Neuronal stem cell (in vitro differentiated cells): ENCODE measurements at places on chromosomes 1 and 21.
A peak's percentile ranks its signal among the peaks of the same experiment; 100 is the strongest.

DNA sequence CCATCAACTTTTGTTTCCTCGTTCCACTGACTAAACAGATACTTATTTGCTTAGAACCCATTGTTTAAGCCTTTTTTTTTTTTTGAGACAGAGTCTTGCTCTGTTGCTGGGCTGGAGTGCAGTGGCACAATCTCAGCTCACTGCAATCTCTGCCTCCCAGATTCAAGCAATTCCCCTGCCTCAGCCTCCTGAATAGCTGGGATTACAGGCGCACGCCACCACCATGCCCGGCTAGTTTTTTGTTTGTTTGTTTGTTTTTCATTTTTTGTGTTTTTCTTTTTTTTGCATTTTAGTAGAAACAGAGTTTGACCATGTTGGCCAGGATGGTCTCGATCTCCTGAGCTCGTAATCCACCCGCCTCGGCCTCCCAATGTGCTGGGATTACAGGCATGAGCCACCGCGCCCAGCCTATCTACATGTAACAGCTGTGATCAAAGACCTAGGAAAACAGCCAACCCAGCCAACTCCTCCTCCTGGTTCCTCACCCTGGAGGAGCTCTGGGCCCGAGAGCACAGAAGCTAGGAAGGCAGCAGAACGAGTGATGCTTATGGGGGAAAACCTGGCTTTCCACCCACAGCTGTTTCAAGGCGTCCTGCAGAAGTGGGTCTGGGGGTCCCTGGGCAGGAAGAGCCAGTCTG is 32.9 kb downstream of the KCNN3 start:
- H3K4me3 ChIP-seq = no peak overlapping the region
- no peaks in the 10 kb centered on the region for H3K27me3 ChIP-seq
- no peak for DNase-seq
- no peaks in the 10 kb centered on the region for H3K36me3 ChIP-seq
- peaks cover 22% of the 10 kb centered on the region for H3K4me1 ChIP-seq
- H3K27ac ChIP-seq = no peak overlapping the region

DNA sequence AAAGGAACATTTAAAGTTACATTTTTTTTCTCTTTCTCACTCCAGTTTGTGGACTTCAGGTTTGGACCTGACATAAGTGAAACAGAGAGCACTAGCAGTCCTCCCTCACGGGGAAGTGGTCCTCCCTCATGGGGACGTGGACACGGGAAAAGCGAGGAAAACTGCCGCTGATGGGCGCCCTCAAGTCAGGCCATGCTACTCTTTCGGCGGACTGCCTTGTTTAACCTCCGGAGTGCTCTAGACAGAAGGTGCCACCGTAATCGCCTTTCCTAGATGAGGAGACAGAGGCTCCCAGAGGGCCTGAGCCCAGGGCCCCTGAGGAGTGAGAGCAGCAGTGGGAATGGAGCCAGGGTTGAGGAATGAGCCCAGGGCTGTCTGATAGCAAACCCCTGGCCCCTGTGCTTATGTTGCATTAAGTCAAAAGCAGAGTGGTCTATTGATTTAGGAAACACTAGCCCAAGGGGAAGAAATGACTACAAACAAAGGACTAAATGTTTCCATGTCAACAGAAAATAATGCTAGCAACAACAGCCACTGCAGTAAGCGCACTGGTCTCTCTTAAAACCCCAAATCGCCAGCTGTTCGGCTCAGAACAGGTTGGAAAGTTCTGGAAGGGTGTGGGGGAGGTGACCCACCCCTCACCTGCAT is 84.1 kb downstream of the DMRTB1 start:
- peaks cover 20% of the 10 kb centered on the region for H3K27me3 ChIP-seq
- no peak overlapping the region for H3K4me3 ChIP-seq
- H3K27ac ChIP-seq = no peak overlapping the region
- H3K4me1 ChIP-seq = no peaks in the 10 kb centered on the region
- H3K36me3 ChIP-seq = no peaks in the 10 kb centered on the region

DNA sequence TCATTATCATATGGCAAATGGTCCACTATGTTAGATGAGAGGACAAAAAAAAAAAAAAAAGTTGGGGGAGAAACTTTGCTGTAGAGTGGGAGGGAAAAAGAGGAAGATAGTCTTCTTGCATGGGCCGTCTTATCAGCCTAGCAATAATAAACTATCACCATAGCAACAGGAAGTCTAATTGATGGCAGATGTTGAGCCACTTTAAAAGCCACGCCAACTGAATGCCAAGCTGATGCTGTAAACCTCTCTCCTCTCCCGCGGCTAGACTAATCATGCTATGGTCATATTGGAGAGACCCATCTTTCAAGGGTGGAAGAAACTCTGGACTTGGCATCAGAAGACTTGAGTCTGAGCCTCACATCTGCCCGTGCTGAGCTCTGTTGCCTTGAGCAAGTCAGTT is 122.2 kb upstream of the HOOK1 start:
- no peak overlapping the region for H3K4me3 ChIP-seq
- H3K36me3 ChIP-seq = no peaks in the 10 kb centered on the region

DNA sequence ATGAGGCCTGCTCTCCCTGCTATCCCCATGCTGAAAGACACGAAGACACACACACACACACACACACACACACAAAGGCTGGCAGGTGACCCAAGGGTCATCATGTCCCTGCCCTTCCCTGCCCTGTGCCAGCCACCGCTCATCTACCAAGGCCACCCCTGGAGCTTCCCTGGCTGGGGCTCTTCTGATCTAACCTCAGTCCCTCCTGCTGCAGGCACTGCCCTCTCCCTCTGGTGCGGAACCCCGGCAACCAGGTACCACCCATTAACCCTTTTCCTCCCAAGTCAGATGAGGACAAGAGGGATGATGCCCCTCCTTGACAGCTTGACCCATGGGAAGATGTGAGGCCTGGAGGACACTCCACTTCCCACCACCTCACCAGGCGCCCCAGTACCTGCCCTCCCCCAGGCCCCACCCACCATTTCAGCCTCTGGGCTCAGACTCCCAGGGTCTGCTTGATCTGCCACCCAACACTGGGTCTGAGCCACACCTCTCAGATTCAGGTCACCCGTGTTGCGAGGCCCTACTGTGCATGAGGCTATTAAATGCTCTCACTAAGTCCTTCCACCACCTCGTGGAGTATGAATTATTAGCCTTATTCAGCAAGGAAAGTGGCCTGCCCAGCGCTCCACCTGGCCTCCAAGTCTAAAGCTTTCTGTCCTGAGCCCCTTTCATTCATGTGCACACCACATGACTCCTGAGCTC is 2.5 kb downstream of the SDC3 start:
- DNase-seq = no peak
- H3K27me3 ChIP-seq = no peaks in the 10 kb centered on the region
- peak overlapping the region; percentile 71 for H3K4me3 ChIP-seq
- peaks cover 49% of the 10 kb centered on the region for H3K4me1 ChIP-seq

DNA sequence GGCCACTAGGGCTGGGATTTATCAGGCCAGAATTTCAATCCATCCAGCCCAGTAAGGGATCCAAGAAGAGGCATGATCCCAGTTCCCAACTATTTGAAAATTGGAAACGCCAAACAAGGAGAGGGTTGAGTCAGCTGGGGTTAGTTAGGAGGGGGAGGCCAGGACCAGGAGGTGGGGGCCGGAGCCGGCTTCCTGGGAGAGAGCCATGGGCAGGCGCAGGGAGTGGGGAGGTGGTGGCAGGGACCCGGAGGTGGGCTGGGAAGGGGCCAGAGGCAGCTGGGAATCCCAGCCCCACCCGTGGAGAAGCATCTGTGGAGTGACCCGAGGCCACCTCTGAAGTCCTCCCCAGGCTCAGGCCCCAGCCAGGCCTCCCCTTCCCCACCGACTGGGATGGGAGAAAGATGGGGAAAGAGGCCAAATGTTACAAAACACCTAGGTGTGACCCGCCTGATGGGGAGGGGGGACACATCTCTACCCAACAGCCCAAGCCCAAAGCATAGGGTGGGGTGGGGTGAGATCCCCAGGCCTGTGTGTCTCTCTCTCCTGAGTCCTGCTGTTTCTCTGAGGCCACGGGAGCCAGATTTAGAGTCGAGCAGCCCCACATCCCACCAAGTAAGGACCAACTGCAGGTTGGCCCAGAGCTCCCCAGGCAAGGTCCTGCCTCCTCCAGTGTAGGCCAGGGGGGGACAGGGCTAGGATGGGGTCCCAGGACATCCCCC is 10.1 kb downstream of the HSPG2 start:
- peaks cover 6% of the 10 kb centered on the region for H3K36me3 ChIP-seq
- H3K27me3 ChIP-seq = no peaks in the 10 kb centered on the region
- H3K4me3 ChIP-seq = no peak overlapping the region
- no peak overlapping the region for H3K27ac ChIP-seq
- no peak for DNase-seq

DNA sequence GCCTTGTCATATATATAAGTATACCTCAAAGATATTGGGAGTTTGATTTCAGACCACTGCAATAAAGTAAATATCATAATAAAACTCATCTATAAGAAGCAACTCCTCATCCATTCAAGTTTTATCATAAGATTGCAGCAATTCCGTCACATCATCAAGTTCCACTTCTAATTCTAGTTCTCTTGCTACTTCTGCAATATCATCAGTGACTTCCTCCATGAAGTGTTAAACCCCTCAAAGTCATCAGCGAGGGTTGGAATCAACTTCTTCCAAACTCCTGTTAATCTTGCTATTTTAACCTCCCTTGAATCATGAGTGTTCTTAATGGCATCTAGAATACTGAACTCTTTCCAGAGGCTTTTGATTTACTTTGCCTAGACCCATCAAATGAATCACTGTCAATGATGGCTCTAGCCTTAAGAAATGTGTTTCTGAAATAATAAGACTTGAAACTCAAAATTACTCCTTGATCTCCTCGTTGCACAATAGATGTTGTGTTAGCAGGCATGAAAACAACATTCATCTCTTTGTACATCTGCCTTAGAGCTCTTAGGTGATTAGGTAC is 88.3 kb downstream of the RPE65 start:
- H3K27ac ChIP-seq = no peak overlapping the region
- peaks cover 6% of the 10 kb centered on the region for H3K4me1 ChIP-seq
- no peak overlapping the region for H3K4me3 ChIP-seq
- no peak for DNase-seq
- no peaks in the 10 kb centered on the region for H3K36me3 ChIP-seq

- H3K4me1 ChIP-seq = no peaks in the 10 kb centered on the region
- no peak overlapping the region for H3K4me3 ChIP-seq
- DNase-seq = no peak
- no peaks in the 10 kb centered on the region for H3K36me3 ChIP-seq
- no peak overlapping the region for H3K27ac ChIP-seq
These were observed 64.3 kb upstream of the TINAGL1 start for GRCh38 chr1:31511848-31512615.

DNA sequence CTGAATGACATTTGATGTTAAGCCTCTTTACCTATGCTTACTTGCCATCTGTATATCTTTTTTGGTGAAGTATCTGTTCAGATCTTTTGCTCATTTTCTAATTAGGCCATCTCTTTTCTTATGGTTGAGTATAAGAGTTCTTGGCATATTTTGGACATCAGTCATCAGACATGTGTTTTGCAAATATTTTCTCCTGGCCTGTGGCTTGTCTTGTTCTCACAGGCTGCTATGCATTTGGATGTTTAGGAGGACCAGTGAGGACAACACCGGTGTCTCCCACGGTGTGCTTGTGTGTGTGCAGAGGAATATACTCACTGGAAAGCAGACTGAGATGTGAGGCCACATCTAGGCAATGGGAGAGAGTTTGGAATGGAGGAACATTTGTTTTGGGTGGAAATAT is 87.1 kb upstream of the LYST start:
- no peaks in the 10 kb centered on the region for H3K36me3 ChIP-seq
- H3K27me3 ChIP-seq = no peaks in the 10 kb centered on the region
- no peak for DNase-seq
- no peak overlapping the region for H3K27ac ChIP-seq
- no peak overlapping the region for H3K4me3 ChIP-seq

- H3K27me3 ChIP-seq = no peaks in the 10 kb centered on the region
- H3K4me3 ChIP-seq = peak overlapping the region; percentile 63
- H3K27ac ChIP-seq = no peak overlapping the region
- no peaks in the 10 kb centered on the region for H3K4me1 ChIP-seq
- H3K36me3 ChIP-seq = peaks cover 83% of the 10 kb centered on the region
These were observed 51.5 kb upstream of the WNT2B start for GRCh38 chr1:112457241-112457640.

DNA sequence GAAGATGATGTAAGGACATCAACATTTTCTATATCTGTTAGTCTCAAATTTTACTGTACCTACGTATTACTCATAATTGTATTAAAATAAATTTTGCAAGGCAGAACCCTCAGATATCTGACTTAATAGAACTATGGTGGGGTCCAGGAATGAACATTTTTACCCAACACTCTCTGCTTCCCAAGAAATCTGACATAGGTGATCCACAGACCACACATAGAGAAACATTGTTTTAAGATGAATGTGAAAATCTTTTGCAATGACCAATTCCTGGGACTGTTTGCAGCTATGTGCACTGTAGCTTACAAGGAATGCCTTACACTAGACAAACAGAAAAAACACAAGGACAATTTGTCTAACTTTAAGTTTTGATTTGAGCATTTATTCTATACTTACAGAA is 645.6 kb upstream of the ADGRL2 start:
- H3K4me1 ChIP-seq = peaks cover 3% of the 10 kb centered on the region
- no peak overlapping the region for H3K4me3 ChIP-seq
- no peak overlapping the region for H3K27ac ChIP-seq
- no peaks in the 10 kb centered on the region for H3K36me3 ChIP-seq
- DNase-seq = no peak
- no peaks in the 10 kb centered on the region for H3K27me3 ChIP-seq

- peaks cover 11% of the 10 kb centered on the region for H3K36me3 ChIP-seq
- H3K27ac ChIP-seq = peak overlapping the region; percentile 91
- H3K4me3 ChIP-seq = peak overlapping the region; percentile 74
- peaks cover 2% of the 10 kb centered on the region for H3K4me1 ChIP-seq
These were observed 872 bp downstream of the GPBP1L1 start for GRCh38 chr1:45685308-45686014.

DNA sequence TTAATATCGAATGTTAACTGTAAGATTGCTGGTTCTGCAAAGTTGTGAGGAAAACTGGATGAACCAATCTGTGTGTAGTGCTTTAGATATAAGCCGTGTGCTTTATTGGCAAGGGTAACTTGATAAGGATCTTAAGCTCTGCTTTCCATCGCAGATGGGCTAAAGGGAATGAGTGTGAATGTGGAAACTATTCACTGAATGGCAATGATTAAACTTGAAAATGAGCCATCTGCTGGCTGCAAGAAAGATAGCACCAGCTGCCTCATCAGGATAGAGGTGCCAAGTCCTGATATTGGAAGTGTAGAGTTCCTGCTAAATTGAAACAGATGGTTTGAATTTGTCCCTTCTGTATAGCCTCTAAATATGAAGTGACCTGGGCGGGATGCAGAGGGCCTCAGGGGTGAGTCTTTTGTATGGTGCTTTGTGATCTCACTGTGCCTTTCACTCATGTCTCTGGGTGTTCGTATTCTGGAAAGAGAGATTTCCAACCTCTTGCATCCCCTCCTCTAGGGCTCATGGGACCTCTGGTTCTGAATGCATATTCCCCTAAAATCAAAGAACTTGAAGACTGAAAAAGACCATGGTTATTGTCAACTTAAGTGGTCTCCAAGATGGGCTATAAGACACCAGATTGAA is 9.2 kb downstream of the FCRL3 start:
- no peak overlapping the region for H3K27ac ChIP-seq
- H3K27me3 ChIP-seq = no peaks in the 10 kb centered on the region
- no peak overlapping the region for H3K4me3 ChIP-seq
- no peaks in the 10 kb centered on the region for H3K36me3 ChIP-seq
